ENCODE measurements at places on chromosomes 12 and 14.

GRCh38 chr12:64671681-64672080 is 61.4 kb downstream of the RASSF3 start:
- no peak for DNase-seq

DNA sequence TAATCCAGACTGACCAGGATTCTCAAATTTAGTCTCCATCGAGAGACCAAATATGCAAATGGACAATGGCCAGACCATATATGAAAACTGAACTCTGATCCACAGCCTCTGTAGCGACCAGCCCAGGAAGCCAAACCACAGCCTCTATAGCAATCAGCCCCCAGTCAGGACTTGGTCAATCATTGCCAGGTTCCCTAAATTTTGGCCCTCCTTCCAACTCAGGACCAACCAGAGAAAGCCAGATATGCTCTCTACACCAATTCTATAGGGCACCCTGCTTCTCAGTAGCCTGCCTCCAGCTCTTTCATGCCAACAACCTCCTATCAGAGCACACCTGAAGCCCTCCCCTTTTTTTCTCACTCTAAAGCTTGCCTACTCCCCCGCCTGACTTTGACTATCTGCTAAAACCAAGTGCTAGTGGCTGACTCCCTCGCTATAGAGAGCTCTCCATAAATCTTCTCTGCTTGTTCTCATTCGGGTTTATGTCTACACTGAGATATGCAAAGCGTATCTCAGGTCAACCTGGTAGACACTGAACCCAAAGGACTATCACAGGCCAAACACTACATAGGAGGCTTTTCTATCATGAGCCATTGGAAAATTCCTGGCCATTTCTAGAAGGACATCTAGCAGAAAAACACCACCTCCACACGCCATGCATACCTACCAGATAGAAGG is 110.5 kb upstream of the FUT8 start:
- no peak for DNase-seq

DNA sequence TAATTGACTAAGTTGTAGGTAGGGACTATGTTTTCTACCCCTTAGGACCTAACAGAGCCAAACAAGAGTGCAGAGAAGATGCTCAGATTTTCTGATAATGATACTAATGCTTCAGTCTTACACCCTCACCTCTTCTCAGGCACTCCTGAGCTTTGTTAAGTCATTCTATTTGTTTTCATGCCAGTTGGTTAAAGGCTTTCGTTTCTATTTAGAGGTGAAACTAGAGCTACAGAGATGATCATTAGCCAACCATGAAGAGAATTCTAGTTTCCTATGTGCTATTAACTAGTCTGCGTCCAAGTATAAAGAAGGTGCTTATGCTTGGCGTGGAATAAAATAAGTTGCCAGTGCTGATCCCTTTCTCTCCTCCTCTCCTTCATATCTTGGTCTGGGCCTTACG is 34.6 kb upstream of the PYGL start:
- no peak for DNase-seq

GRCh38 chr14:75911883-75912282 is 69.9 kb downstream of the TGFB3 start:
- DNase-seq = peak; percentile 30

- peak; percentile 38 for DNase-seq
Observed at GRCh38 chr12:44930972-44931600, 55.0 kb upstream of the NELL2 start.

DNA sequence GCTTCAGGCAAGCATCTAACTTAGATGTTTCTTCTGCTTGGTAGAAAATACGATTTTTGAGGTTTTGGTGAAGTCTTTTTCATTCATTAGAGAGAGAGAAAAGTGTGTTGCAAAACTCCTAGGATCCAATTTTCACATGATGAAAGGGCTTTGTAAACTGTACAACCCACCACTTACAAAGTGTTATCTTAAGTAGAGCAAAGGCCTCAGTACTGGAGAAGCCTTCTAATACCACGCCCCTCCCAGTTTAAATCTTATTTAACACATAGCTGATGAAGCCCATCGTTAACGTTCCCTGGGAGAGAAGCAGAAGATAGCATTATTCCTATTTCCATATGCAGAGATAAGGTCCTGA is 869 bp downstream of the APOLD1 start:
- DNase-seq = no peak

- no peak for DNase-seq
Observed at GRCh38 chr12:10289005-10289754, 18.5 kb upstream of the KLRD1 start.

GRCh38 chr14:35332517-35333263 is 40.5 kb downstream of the PSMA6 start:
- no peak for DNase-seq
